AG10803 (cell line): ENCODE measurements at places on chromosomes 5 and 9.
A peak's percentile ranks its signal among the peaks of the same experiment; 100 is the strongest.

- DNase-seq = no peak
These were observed 10.2 kb downstream of the NIPSNAP3B start for GRCh38 chr9:104774132-104774531.

DNA sequence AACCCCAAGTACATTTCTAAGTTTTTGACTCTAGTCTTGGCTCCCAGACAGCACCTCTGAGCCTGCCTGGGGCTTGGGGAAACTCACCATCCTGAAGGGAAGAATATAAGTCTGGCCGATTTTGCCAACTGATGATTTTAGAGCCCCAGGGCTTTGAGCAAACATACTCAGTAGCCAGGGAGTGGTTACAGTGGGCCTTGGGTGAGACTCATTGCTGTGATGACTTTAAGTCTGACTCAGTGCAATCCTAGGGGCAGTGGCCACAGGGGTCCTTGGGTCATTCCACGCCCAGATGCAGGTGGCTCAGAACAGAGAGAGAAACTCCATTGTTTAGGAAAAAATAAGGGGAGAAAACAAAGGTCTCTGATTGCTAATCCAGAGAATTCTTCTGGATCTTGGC lies 312.0 kb upstream of the EDIL3 start:
- no peak for DNase-seq

DNA sequence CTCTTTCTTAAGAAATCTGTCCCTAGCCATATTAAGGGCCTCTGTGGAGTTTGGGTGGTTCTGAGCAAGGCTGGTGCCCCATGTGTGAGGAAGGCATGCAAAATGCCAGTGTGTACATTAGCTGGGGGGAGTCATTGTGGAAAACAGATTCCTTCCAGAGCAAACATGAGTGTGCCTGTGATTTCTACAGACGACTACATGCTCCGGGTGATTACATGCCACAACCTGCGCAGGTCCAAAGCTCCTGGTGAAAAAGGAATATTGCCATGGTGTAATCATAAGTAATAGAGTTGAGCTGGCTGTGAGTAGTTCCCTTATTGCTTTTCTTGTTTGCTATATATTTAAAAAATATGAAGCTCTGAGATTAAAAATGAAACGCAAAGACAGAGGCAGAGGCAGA lies 102.1 kb downstream of the ACER2 start:
- DNase-seq = no peak

GRCh38 chr5:94040591-94041148 lies 299.3 kb upstream of the POU5F2 start:
- DNase-seq = no peak

DNA sequence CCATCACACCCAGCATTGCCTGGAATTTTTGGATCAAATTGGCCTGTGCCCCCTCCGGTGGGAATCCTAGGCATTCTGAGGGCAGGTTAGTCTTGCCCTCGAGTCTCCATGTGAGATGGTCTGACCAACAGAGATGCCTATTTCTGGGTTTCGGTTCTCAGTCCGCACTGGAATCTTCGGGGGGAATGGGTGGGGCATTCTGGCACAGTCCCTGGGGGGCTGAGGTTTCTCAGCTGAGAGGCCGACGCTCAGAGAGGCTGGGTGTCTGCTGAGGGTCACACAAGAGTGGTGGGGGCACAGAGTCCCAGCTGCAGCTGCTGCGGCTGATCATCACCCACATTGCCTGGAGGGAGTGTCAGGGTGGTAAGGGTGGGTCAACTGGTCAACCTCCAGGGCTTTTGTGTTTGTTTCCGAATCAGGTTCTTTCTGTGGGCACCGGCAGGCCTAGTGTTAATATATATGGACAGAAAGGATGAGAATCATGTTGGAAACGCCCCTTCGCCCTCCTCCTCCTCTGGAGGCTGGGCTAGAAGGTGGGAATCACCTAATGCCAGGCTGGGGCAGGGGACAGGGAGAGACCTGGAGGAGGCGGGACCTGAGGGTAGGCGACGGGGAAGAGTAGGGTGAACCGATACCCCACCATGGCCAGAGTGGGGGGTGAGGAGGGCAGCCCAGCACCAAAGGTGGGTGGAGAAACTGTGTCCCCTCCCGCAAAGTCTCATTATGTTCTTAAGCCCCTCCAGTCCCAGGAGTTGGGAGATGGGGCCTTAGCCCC lies 149.5 kb upstream of the PHYKPL start:
- DNase-seq = no peak

DNA sequence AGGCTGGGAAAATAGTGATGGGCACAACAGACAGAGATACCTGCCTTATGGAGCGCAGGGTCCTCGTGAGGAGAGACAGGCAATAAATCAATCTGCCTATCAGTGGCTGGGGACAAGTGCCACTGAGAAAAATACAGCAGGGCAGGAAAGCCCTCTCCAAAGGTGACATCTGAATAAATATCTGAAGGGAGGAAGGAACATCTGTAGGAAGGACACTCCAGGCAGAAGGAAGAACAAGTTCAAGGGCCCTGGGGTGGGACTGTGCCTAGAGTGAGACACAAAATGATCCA lies 53.7 kb upstream of the SLC25A51 start:
- no peak for DNase-seq

GRCh38 chr9:136318111-136318775 lies 9.1 kb upstream of the GPSM1 start:
- DNase-seq = no peak

DNA sequence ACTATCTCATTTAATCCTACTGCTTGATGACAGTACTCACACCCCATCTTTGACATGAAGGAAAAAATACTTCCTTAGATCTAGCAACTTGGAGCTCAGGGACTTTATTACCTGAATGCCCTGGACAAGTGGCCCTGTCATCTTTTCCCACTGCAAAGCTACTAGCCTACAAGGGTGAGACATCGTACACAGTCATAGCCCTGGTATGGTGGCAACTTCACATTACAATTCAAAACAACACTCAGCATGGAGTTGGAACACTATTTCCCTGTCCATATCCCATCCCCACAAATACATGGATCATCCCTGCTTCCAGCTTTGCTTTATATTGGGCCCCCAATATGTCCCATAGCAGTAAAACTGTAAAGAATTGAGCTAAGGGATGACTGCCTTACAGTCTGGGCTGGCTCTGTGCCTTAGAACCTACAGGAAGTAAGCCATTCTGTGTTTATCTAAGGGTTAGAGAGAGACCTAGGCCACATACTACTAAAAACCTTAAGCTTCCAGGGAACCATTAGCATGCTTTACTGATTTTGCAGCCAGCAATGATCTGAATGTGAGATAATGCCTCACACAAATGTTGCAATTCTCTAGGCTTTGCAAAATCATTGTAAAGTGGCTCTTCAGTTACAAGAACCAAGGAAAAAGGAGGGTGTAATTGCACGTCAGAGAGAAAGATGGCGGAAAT lies 55.9 kb downstream of the OTULIN start:
- peak; percentile 62 for DNase-seq

GRCh38 chr9:87991151-87991870 lies 17.0 kb upstream of the CDK20 start:
- no peak for DNase-seq

DNA sequence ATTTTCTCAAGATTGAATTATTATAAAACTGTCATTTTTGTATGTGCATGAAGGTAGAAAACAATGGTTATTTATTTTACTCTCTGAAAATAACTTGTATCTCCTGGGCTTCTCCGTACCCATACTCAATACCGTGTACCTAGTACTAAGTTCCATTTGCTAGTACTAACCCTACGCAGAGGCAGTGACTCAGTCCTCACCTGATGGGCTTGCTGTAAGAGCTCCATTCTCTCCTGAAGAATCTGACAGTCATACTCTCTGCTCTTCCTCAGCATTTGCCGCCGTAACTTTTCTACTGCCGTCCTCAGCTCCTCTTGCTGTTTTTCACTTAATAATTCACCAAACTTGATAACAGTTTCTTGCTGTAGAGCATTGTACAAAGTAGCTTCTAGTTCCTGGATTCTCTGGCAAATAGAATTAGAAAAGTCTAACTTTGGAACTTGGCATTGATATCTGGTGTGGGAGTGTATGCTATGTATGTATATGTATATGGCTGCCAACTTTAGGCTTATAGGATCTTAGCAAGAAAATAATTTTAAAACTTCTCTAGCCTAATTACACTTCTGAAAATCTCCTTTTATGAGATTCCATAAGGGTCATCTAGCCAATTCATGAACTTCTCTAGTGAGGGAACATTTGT lies 108.0 kb upstream of the DPYSL3 start:
- no peak for DNase-seq

- peak; percentile 68 for DNase-seq
These were observed 11.7 kb downstream of the SH3PXD2B start for GRCh38 chr5:172442592-172442991.

- no peak for DNase-seq
These were observed 89.5 kb downstream of the EGFLAM start for GRCh38 chr5:38347896-38348295.

GRCh38 chr5:154205441-154206117 lies 15.0 kb downstream of the GALNT10 start:
- no peak for DNase-seq

- peak; percentile 60 for DNase-seq
These were observed 2.3 kb downstream of the COL27A1 start for GRCh38 chr9:114157516-114158176.

DNA sequence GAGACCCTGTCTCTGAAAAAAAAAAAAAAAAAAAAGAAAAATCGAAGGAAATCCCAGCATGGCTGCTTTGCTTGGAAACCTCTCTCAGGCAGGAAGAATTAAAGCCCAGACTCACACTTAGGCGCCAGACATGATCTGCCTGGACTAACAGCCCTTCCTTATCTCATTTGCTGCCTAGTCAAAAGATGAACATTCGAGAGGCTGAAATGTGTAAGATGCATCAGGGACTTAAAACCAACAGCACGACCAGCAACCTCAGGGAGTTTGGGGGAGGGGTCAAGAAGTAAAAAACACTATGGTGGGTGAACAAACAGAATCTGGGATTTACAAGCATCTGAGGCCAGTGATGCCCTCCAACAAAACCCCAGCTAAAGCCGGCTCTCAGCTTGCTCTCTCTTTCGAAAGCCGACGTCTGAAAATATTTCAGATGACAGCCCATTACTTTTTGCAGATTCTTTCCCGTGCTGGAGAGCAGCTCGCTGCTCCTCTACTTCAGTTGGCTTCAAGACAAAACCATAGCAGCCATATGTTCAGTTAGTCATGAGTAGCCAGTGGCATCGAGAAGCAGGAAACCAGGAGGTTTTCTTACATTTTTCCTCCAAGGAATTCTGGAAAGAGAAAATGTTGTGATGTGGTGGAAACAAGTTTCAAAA lies 249.9 kb downstream of the MARCHF11 start:
- peak; percentile 89 for DNase-seq

DNA sequence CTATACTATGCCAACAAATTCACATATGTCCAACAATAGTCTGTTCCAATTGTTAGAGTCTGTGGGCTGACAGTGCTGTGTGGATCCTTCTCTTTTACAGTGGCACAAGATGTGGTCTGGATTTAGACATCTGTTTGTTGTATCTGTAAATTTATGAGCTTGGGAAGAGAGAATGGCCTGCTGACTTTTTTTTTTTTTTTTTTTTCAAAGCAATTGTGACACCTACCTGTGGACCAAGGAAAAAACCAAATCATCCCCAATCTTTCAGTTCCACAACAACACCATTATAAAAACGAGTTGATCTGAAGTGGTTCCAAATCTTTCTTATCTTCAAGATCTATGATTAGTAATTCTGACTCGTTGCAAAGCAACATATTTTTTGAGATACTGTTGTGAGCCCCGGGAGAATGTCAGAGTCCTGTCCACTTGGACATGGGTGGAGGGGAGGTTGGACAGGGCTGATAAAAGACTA lies 4.9 kb downstream of the IRX2 start:
- peak; percentile 77 for DNase-seq

DNA sequence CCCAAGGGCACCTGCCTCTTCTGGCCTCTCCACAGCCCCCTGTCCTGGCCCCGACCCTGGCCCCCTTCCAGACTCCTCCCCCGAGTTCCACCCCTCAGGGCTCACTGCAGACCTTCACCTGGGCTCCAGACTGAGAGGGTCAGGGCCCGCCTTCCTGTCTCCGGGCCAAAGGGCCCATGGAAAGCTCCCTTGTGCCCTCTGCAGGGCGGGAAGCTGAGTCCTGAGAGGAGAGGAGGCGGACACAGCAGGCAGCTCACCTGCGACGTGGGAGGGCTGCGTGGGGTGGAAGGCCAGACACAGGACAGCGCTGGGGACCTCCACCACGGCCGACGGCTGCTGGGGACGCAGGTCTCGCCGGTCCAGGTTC lies 20.6 kb downstream of the DYNC2I2 start:
- DNase-seq = no peak

DNA sequence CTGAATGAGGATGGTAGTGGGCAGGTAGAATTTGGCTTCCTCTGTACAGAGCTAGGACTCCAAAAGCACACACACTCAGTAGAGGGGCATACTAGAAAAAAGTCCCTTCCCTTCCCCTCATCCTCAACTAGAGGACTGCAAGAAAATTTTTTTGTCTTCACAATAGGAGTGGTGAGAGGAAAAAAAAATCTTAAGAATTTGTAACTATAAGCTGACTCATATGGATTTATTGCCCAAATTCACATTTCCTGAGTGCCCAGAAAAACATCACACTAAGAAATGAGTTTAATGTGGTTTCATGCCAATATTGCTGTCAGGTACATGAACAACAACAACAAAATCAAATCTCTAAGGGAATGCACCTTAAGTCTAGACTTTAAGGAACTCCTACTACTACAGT lies 43.7 kb downstream of the RANBP6 start:
- DNase-seq = peak; percentile 50

GRCh38 chr9:128495296-128495695 lies 9.2 kb upstream of the GLE1 start:
- no peak for DNase-seq

GRCh38 chr9:68781928-68782327 lies 76.9 kb downstream of the PIP5K1B start:
- no peak for DNase-seq

DNA sequence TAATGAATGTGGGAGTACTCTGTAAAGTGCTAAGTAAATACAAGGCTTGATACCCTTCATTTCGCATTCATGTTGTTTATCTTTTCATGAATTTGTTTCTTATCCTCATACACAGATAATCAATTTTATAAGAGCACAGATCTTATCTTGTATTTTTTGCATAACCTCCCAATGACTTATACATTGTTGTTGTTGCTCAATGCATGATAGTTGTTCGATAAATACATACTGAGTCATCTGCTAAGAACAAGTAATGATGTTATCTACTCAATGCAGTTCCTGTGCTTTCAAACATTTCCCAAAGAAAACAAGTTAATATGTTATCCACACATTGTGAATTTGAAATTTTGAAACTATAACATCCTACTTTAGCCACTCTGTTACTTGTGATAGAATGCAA lies 60.7 kb downstream of the TAF11L14 start:
- DNase-seq = no peak

GRCh38 chr9:77588271-77588937 lies 59.7 kb downstream of the GNA14 start:
- DNase-seq = peak; percentile 90

DNA sequence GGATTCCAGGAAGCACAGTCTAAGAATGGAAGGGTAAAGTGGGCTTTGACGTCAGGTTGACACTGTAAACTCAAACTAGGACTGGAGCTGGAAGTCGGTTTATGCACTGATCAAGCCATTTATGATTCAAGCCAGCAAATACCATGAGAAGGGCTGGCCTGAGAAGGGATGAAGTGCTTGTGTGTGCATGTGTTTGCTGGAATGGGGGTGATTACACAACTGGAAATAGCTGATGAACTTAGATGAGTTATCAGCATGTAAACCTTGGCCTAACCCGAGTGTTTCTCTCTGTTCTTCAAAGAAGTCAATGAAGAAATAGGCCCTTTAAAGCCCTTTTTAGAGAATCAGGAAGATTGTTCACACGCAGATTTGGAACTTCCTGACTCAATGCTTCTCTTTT lies 287.6 kb downstream of the RFX3 start:
- peak; percentile 56 for DNase-seq

GRCh38 chr5:160978944-160979343 lies 126.9 kb upstream of the ATP10B start:
- DNase-seq = no peak

- no peak for DNase-seq
These were observed 2.2 kb upstream of the ZNF618 start for GRCh38 chr9:113873926-113874325.
